Naive thymus-derived CD8-positive, alpha-beta T cell (primary cell): ENCODE measurements at places on chromosomes 7 and 10.

- no peak for DNase-seq
Measured at GRCh38 chr7:69871886-69872569, 273.8 kb downstream of the AUTS2 start.

GRCh38 chr7:69714886-69715576, 116.8 kb downstream of the AUTS2 start:
- no peak for DNase-seq

GRCh38 chr7:13442226-13442625, 547.2 kb downstream of the ETV1 start:
- no peak for DNase-seq

DNA sequence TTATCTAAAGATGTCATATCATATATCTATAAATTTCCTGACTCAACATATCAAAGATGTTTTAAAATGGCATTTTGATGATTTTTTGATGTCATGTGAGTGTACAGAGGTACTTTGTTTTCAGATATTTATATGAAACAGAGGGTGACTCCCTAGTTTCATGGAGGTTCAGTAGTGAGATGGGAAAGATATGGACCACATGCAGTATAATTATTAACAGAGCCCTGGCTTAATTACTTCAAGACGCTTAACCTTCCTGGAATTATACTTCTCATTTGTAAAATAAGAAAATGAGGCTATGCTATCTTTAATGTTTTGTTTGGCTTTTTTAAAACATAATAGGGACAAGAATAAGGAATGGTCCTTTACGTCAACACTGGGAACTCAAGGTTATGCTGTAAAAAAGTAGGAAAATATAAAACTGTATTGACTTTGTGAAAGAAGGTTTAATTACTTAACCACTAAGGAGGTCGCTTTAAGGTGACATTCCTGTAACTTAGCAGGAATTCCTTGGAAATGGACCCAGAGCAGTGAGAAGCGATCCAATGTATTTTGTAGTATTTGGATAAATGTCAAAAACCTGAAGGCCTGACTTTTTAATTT, 821.0 kb upstream of the IGFBP3 start:
- DNase-seq = no peak

- DNase-seq = no peak
Measured at GRCh38 chr7:107173191-107173590, 4.4 kb downstream of the HBP1 start.

- no peak for DNase-seq
Measured at GRCh38 chr10:102499356-102499755, 3.2 kb downstream of the ACTR1A start.

- no peak for DNase-seq
Measured at GRCh38 chr10:128498746-128499145, 372.5 kb upstream of the MKI67 start.

- DNase-seq = no peak
Measured at GRCh38 chr7:66771795-66772194, 31.3 kb downstream of the RABGEF1 start.

DNA sequence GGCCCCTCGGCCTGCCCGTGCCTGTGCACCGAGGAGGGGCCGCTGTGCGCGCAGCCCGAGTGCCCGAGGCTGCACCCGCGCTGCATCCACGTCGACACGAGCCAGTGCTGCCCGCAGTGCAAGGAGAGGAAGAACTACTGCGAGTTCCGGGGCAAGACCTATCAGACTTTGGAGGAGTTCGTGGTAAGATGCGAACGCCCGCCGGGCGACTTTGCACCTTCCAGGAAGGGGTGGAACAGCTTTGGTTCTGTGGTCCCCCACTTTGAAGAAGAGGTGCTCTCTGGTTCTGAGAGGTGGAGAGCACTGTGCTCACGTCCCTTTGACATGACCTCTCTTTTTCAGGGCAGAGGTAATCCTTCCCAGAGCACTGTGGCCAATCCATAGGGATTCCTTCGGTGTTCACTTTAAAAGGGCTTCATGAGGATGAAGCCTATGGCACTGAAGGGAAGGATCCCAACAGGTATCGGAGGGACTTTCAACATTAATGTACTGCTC, 2.6 kb downstream of the VWC2 start:
- no peak for DNase-seq

DNA sequence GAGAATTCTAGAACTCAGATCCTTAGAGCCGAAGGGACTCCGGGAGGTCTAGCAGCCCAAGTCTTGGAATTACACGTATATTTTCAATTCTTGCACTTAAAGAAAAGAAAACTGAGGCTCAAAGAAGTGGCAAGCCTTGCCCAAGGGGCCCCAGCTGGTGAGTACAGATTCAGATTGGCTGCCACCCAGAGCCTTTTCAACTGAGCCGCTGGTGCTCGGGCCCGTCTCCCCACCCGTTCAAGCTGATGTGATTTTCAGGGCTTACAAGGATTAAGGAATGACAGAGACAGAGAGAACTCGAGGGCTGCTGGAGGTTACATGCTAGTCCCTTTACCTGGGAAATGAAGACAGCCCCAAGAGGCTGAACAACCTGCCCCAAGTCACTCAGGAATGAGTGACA, 117.8 kb downstream of the ABLIM1 start:
- no peak for DNase-seq

DNA sequence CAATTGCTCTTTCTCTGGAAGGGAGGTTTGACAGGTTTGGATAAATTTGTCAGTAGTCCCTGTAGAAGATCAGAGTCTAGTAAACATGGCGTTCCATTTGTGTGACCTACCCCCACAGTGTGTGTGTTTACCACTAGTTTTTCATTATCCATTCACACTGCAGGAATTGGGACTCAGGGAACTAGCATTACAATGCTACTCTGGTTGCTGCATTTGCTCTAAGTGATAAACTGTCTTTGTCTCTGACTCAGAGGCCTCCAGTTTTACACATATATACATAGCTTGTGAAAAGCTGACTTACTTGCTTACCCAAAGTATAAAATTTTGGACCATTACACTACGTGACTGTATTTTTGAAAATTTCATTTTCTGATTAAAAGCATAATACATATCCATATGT, 1604.0 kb downstream of the REEP3 start:
- no peak for DNase-seq

GRCh38 chr10:23608926-23609325, 170.1 kb downstream of the OTUD1 start:
- no peak for DNase-seq

DNA sequence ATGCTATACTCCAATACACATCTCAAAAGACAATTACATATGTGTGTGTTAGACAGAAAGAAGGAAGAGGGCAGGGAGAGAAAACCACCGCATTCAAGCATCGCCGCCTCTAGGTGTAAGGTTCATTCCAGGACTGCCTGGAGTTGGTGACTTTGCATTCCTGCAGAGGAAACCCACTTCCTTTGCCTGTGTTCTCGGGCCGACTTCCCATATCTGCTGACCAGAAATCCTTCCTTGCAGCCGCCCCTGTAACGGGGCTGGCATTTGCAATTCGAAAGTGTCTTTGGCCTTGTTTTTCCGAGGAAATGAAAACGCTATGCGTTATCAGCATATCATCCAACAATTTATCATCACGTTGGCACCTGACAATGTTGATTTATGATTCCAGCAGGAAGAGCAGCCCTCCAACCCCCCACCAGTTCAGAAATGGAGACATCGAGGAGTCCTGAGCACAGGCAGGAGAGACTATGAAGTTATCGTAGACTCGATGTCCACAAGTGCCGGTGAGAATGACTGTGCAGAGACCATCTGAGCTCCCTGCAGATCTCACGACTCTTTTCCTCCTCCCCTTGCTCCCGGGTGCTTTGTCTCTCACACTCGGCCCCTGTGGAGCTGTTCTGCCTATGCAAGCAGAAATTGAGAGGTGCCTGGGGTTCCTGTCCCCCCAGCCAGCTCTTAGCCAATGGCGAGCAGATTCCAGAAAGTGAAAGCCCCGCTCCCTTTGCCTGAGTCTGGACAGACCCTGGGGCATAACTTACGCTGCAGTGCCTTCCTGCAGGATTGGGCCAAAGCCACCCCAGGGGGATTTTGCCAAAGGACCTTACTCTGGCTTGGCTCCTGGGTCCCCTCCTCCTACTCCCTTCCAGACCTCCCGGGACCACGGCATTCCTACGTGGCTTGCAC, 68.9 kb upstream of the FOXK1 start:
- no peak for DNase-seq

GRCh38 chr10:22638863-22639262, 75.5 kb downstream of the PIP4K2A start:
- no peak for DNase-seq

DNA sequence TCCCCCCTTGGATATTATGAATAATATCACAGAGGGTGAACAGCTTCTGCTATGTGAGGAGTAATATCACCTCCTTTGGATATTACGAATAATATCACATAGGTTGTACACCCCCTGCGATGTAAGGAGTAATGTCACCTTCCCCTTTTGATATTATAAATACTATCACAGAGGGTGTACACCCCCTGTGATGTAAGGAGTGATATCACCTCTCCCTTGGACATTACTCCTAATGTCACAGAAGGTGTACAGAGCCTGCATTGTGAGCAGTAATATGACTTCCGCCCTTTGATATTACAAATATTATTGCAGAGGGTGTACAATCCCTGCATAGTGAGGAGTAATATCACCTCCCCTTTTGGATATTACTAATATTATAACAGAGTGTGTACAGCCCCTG, 9.2 kb upstream of the TMEM225B start:
- no peak for DNase-seq

- no peak for DNase-seq
Measured at GRCh38 chr10:59838085-59838789, 68.1 kb downstream of the CCDC6 start.

DNA sequence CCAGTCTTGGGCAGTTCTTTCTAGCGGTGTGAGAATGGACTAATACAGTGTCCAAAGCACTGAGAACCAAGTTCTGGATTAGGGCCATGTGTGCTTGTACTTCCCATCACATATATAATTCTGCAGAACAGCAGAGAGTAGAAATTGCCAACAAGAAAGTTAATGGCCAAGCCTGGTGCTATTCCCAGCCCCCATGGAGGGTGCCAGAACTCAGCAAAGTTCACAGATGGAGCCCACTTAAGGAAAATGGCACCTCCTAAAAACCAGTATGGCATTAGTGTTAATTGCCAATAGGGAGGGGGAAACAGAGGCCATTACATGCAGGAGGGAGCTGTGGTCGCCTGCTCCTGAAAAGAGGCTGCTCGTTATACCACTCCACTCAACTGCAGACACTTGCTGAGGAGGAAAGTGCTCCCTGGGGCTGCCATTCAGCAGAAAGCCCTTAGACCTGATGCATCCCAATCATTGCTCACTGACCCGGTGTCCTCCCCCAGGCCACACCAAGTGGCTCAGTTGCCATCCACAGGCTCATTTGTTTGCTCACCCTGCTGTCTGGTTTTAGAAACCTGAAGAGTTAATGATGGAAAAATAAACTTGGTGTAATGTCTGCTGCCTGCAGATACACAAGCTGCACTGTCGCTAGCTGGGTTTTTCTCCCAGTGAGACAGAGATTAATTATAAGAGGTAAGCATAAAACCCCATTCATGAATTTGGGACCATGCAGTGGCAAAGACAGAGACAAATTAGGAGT, 280.6 kb downstream of the GFRA1 start:
- DNase-seq = no peak

DNA sequence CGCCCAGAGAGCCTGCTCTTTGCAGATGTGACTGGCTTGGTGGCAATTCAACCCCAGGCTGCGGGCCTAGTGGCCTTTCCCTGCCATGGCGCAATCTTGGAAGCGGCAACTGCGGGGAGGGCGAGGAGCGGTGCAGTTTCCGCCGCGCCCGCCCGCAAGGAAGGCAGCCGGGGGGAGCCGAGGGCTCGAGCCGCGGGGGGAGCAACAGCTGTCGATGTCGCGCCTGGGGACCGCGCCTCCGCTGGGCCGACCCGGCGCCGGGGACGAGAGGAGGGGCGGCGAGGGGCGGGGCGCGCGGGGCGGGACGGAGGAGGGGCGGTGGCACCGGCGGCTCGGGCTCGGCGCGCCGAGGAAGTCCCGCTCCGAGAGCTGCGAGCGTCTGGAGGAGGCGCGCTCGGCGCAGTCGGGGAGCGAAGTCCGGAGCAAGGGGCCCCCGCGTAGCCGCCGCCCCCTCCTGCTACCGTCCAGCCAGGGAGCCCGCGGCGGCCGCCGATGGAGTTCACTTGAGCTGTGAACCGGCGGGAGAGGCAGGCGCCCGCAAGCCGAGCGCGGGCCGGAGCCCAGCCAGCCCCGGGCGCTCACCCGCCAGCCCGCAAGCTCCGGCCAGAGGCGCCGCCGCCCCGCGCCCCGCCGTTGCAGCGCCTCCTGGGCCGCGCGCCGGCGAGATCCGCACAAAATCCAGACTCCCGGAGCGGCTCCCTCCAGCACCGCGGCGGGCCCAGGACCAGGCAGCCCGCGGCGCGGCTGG, 438.1 kb upstream of the GALNT17 start:
- DNase-seq = peak; percentile 21

GRCh38 chr10:127892743-127893142, at the start of gene CLRN3:
Gene CLRN3 (minus strand): TSS chr10:127892941. CDS start chr10:127892784, 157 bp downstream.
- no peak for DNase-seq

DNA sequence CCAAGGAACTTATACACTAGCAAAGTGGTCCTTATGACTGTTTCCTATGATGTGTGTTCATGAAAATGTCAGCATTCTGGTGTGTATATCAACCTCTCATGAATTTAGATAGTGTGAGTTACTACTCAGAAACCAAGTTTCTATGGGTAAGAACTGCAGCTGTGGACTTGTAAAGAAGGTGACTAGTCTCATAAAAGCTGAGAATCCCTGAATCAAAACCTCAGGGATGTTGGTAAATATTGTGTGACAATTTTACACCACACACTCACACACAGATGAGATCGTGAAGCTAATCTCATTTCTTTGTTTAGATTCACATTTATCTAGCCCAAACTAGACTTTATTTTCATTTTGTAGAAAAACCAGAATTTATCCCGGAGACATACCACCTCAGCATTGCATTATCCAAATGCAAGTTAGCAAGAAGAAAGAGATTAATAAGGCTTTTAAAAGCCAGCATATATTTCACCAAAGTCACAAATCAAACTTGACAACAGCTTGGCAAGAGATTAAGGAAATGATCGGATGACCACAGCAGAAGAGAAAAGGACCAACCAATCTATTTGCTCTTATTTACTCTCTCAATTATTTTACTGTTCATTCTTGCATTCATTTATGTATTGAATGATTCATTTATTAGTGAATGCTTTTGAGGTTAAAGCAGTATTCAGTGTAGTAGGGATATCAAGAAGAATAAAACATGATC, 92.9 kb downstream of the PLXDC2 start:
- DNase-seq = no peak

DNA sequence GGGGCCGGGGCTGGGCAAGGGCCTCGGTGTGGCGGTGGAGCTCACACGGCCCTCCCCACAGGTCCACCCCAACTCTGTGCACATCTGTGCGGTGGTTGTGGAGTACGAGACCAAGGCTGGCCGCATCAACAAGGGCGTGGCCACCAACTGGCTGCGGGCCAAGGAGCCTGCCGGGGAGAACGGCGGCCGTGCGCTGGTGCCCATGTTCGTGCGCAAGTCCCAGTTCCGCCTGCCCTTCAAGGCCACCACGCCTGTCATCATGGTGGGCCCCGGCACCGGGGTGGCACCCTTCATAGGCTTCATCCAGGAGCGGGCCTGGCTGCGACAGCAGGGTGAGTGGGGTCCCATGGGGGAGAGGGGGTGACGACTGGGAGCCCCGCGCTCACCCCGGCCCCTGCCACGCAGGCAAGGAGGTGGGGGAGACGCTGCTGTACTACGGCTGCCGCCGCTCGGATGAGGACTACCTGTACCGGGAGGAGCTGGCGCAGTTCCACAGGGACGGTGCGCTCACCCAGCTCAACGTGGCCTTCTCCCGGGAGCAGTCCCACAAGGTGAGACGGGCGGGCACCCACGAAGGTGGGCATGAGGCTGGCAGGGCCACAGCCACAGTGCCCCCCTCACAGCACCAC, 8.8 kb downstream of the TMEM120A start:
- no peak for DNase-seq
